ENCODE measurements at places on chromosomes 4 and X.

GRCh38 chrX:40157228-40158035, 59.7 kb upstream of the BCOR start:
- no peak for DNase-seq

GRCh38 chrX:43314525-43314924, 341.6 kb upstream of the MAOA start:
- no peak for DNase-seq

DNA sequence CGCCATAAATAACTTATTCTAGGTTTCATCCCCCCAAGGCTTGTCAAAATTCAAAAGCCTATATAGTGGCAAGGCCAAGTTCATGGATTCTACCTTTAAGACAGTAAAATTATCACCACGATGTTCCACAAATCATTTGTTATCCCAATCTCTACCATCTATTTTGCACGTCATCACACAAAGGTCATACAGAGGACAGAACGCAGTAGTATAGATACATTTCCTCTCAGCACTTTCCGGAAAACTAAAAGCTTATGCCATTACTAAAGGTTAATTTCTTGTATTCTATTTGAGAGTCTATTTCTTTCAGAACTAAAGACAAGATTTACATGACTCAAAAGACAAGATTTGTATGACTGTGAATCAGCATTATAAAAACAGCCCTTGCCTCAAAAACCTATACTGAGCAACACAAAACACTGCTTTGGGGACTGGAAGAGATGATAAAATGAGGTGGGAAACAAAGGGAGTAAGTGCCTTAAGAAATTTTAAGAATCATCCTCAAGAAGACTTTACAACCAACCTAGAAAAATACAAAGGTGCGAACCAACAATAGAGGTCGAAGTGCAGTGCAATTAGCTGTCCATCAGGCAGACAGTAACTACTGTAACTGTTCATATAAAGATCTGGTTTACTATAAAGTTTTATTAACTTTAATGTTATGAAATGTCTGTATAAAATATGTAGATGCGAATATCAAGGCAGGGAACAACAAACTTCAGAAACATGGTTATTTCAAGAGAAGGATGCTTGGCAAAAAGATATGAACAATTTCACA, 7.6 kb downstream of the UBE2D3 start:
- DNase-seq, result no peak

DNA sequence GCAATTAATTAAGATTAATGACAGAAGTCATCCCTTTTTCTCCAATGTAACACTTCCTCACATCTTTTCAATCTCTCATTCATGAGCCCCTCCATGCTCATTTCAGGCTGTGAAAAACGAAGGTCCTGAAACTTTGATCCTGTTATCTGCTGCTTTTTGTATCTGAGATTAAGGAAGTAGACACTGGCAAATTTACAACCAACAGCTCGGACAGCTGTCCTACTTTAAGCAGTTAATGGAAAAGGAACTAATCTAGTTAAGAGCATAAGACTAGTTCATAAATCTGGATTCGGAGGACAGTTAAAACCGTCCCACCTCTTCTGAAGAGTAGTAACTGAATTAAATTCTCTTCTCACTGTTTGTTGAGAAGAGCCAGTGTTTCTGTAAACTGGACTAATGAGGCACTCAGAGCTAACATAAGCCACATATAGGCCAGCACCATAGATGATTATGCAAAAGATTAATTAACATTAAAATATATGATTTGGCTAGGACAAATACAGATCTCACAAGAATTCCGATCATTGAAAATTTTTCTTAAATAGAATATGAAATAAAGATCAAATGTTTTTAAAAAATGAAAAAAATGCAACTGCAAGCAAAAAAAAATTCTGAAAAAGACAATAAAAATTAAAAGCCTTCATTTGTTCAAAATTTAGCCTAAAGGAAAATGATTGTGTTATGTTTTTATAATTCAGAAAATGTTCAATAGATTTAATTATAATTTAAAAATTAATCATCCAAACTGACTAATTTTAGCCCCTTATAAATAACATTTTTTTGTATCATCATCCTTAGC, 114.4 kb downstream of the ANTXR2 start:
- DNase-seq, result no peak

DNA sequence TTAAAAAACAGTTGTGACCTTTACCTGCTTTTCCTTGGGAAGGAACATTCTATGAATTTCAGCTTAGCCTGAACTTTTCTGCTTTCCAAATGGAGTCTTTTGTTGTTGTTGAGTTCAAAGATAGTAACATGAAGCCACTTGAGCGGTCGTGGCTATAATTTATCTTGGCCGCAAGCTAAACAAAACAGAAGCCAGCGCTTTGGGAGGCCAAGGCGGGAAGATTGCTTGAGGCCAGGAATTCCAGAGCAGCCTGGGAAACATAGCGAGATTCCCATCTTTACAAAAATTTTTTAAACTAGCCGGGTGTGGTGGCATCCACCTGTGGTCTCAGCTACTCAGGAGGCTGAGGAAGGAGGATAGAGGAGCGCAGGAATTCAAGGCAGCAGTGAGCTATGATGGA, 29.9 kb downstream of the TKTL1 start:
- no peak for DNase-seq

DNA sequence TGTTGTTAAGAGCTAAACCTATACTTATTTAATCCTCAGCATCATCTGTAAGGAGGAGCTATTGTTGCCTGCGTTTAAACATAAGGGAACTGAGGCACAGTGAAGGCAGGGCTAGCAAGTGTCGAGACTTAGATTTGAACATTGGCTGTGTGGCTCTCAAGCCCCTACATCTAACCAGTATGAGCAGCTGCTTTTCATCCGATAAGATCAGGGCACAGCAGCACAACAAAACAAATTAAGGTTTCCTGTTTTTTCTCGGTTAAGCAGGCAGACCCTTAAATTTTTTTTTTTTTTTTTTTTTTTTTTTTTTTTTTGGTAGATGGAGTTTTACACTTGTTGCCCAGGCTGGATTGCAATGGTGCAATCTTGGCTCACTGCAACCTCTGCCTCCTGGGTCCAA, 35.6 kb downstream of the RAB40A start:
- no peak for DNase-seq

DNA sequence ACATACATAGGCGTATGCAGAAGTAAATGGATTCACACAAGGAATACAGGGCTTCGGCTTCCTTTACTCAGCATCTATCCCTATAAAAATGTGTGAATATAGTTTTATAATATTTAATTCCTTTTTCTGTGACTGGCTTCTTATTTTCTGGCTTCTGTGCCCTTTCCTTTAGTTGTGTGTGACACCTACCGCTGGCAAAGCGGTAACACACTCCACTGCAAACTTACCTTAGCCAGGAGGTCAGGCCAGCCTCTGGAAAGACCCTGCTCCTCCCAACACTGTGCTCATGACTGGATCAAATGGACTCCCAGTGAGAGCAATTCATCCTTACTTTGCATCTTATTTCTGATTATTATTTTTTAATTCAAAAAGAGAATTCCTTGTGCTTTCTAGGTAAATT, 244.2 kb downstream of the ANK2 start:
- no peak for DNase-seq

GRCh38 chr4:168914095-168914494, 96.0 kb downstream of the CBR4 start:
- no peak for DNase-seq

- DNase-seq, result no peak
These were observed 447.5 kb upstream of the RASGEF1B start for GRCh38 chr4:81919223-81919622.

DNA sequence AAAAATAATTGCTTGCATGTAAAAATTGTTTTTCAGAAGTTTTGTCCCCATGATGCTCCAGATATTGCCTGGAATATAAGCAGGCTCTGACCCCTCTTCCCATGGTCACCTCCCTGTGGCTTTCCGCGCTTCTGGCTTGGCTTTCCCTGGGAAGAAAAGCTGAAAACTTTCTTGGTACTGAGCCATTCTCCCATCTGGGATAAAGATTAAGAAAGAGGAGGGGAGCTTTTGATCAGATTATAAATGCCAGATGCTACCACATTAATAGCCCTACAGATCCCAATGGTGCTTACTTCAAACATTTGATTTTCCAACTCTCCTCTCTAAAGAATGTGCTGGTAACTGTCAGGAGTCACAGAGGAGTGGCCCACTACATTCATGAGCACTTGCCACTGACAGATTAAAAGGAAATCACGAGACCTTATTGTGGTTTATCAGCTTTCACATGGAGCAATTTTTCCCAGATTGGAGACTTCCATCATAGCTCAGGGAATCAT, 54.4 kb upstream of the GAB1 start:
- DNase-seq, result peak; percentile 56

GRCh38 chr4:186169945-186170802, 21.2 kb upstream of the CYP4V2 start:
- DNase-seq, result no peak

GRCh38 chrX:10634392-10635161, 14.2 kb upstream of the MID1 start:
- peak; percentile 56 for DNase-seq

DNA sequence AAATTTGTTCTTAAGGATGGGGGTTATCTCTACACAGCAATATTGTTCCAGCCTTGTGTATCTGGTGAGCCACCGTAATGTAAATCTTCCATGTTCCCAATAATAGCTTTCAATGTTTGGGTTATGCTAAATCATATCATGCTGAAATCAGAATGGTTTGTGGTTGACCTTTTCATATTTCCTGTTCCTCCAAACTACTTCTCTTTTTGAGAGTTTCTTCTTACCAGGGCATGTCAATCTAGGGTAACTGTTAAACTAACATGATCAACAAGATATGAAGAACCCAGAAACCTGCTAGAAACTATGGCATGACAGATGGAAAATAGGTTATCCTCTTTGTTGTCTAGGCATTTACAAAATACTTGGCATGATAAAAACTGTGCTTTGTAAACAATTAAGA, 22.0 kb downstream of the TNMD start:
- DNase-seq, result no peak

- DNase-seq, result no peak
These were observed 958.2 kb downstream of the PCDH7 start for GRCh38 chr4:31678356-31678755.

DNA sequence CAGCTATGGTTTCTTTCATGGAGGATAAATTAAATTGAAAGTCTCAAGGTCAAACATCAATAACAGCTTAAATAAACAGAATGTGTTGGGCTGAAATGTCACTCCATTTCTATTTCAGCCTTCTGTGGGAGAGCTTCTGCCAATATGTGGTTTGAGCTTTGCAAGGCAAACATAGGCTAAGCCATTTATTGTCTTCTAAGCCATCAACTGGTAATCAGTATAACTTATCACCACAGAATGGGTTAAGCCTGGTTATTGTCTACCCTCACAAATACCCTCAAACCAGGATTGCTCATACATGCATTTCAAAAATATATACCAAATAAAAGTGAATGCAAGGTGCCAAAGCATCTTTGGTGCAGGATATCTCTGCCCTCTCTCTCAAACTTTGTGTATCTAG, 52.7 kb downstream of the GABRB1 start:
- no peak for DNase-seq

DNA sequence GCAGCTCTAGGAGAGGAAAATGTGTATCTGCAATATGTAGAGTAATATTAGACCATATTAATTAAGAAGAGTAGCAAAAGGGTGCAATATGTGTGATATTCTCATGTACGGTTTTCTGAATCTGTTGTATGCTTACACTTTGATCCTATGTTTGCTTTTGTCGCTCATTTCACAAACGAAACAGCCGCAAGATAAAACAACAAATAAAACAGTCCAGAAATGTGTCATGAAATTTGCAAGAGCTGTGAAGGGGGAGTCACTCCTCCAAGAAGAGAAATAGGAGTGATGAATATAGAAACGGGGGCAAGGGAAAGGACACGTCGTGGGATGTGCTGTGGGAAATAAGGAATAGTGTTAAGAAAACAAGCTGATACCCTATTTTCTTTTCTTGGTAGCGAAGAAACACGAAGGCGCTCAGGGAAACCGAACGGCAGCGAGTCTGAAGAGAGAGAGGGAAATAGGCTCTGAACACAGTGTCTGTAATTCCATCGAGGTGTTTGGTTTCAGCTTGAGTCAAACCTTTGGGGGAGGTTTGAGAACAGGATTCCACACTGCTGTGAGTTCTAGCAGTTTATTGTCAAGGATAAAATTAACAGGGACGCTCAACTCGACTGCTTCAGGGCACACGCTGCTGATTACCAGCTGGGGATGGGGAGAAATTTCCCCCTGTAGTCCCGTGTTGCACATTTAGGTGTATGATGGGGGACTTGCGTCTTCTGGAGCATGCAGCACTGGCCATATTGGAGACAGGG, 595.6 kb upstream of the TENM3 start:
- no peak for DNase-seq

DNA sequence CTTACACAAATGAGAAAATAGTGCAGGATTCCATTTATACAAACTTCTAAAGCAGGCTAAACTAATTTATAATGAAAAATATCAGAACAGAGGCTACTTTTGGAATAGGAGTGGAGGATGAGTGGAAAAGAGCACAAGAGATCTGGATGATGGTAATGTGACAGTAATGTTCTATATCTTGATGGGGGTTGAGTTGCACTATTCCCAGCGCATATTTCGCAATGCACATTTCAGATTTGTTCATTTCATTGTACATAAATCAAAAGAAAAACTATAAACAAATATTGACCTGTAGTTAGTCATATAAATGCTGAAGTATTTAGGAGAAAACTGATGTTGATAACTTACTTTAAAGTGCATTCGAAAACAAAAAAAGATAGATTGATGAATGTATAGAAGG, 177.0 kb upstream of the MAOA start:
- DNase-seq, result no peak

DNA sequence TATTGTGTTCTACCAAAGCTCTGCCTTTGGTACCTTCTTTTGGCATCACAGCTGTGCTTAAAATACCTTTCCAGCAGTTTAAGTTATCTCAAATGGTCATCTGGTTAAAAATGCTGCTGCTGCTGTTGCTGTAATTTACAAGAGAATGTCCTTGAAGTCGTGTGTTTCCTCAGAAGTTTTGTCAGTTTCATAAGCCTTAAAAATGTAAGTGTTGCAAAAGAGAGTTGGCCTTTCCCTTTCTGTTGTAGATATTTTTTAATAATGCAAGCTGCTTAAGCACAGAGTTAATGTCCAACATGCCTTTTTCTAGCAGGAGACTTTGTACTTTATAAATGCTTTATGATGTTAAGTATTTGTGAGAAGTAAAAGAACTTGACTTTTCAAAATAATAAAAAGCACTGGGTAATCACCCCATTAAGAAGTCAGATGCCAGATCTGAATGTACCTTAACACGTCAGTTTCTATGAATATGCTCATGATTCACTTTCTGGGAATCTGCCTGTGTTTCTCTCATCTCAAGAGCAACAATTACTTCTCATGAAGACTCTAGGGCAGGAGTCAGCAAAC, 35.3 kb upstream of the TENM3 start:
- DNase-seq, result peak; percentile 73

- DNase-seq, result no peak
These were observed 48.4 kb downstream of the ATP8A1 start for GRCh38 chr4:42608551-42608950.
